ENCODE measurements at places on chromosomes 3 and 15.

DNA sequence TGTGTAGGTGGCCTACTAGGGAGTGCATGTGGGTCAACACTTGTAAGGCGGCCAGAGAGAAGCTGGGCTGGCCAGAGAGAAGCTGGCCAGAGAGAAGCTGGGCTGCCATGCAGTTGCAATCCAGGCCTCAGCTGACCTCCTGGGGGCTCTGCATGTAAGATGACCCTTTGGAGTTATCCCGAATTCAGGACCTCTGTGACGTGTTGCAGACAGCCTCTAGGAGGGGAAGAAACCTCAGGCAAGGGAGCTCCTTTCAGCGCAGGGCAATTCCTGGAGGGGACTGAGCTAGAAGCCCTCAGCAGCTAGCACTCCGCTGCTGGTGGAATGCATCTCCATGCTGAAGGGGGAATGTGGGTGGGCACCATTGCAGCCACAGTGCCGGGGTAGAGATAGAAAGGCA lies 15.8 kb upstream of the KBTBD12 start:
- DNase-seq, result no peak

DNA sequence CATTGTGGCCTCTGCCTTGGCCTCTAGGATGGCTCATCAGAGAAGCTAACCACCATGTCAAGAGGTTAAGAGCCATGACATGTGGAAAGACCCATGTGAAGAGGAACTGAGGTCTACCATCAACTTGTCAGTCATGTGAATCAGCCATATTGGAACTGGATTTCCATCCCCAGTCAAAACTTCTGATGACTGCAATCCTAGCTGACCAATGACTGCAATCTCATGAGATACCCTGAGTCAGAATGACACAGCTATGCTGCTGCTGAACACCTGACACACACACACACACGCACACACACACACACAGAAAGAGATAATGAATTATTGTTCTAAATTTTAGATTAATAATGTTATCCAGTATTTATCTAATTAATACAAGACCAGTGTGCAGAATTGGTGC lies 337.5 kb upstream of the LMCD1 start:
- DNase-seq, result no peak

- DNase-seq, result no peak
These were observed 310.5 kb upstream of the THBS1 start for GRCh38 chr15:39270221-39270855.

DNA sequence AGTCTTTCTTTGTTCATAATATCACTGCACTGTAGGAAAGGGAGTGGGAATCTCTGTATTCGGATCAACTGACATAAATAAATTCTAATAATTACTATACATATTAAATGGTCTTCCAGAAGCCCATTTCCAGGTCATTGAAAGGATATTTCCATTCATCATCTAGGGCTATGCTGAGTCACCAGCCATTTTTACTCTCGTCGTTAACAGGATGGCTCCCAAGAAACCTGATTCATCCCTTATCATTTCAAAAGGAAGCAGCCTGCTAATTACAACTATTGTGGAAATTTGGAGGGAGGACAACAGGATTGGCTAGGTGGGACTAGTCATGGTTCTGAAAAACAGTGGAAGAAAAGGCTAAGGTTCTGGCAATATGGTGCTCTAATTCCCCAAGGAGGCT lies 13.6 kb downstream of the GMNC start:
- no peak for DNase-seq

DNA sequence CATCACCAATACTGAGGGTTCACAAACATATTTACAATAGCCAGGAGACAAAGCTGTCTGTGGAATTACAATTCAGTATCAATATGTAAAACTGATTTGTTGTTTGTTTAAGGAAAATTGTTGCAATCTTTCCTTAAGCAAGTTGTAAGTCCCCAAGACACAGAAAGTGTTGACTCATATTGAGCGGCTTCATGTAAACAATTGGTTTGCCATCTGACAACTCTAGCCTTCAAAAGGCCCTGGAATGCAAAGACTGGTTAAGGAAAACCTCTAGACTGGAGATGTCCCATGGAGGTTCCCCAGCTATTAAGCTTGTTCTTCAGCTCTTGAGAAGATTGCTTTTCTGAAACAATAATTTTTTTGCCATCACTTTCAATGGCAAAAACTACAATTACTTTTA lies 283.7 kb upstream of the PROK2 start:
- DNase-seq, result no peak

- peak; percentile 35 for DNase-seq
These were observed 196.9 kb downstream of the SLCO3A1 start for GRCh38 chr15:92050220-92050898.

- DNase-seq, result peak; percentile 53
These were observed 23.7 kb downstream of the HDC start for GRCh38 chr15:50241684-50242450.

GRCh38 chr15:75177360-75178071 lies 24.2 kb upstream of the C15orf39 start:
- peak; percentile 73 for DNase-seq

- peak; percentile 75 for DNase-seq
These were observed 266.4 kb upstream of the HES1 start for GRCh38 chr3:193869221-193870201.

GRCh38 chr3:46488735-46489361 lies 8.9 kb upstream of the RTP3 start:
- DNase-seq, result peak; percentile 97

DNA sequence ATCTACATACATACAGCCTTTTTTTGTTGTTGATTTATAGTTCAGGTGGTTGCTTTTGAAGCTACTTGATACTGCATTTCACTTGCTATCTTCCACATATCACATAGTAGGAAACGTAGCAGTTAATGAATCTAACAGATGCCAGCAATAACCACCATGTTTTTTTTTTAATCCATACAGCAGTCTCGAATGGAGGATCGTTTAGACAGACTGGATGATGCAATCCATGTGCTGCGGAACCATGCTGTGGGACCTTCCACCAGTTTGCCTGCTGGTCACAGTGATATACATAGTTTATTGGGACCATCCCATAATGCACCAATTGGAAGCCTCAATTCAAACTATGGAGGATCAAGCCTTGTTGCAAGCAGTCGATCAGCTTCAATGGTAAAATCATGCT lies 123.2 kb upstream of the CGNL1 start:
- no peak for DNase-seq

DNA sequence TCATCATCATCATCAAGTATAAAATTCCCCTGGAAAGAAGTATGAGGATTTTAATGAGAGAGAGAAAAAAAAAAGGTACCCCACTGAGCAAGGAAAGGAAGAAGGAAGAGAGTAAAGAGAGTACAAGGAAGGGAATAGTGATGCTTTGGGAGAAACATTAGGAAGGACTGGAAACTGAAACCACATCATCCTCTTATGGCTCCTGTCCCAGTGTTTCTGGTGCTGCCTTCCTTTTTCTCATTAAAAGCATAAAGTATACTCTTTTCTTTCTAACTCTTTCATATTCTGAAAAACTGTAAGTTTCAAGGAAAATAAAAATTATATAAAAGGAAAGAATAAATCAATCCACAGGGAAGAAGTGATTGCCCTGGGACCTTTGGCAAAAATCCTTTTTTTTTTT lies 616.4 kb upstream of the CBLB start:
- DNase-seq, result no peak

- peak; percentile 31 for DNase-seq
These were observed 28.4 kb downstream of the SMAD6 start for GRCh38 chr15:66730168-66731021.

- DNase-seq, result peak; percentile 81
These were observed 144.8 kb upstream of the BHLHE40 start for GRCh38 chr3:4834403-4834866.

GRCh38 chr3:197428952-197429351 lies 126.8 kb downstream of the BDH1 start:
- DNase-seq, result no peak

- no peak for DNase-seq
These were observed 140.5 kb upstream of the CADPS start for GRCh38 chr3:63015614-63016309.

- DNase-seq, result no peak
These were observed 74.8 kb upstream of the BOC start for GRCh38 chr3:113136544-113136943.

- DNase-seq, result peak; percentile 35
These were observed 86.4 kb downstream of the SYNPR start for GRCh38 chr3:63364495-63364894.

- DNase-seq, result peak; percentile 75
These were observed 11.0 kb upstream of the ZNF662 start for GRCh38 chr3:42894698-42895579.

DNA sequence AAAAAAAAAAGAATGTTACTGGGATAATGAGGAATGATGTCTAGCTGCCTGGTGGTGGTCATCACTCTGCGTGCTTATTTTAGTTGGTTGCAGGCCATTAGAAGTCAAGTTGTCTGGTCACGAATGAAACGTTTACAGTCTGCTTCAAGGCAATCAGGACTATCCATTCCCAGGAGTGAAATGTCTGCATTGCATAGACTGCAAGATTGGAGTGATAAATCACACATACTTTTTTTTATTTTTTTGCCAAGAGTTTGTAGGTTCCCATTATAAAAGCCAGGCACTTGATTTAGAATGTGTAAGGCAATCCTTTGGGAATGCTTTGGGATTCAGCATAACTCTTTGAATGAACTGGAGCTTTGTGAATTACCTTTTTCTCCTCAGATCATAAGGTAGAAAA lies 132.3 kb downstream of the STAC start:
- no peak for DNase-seq

DNA sequence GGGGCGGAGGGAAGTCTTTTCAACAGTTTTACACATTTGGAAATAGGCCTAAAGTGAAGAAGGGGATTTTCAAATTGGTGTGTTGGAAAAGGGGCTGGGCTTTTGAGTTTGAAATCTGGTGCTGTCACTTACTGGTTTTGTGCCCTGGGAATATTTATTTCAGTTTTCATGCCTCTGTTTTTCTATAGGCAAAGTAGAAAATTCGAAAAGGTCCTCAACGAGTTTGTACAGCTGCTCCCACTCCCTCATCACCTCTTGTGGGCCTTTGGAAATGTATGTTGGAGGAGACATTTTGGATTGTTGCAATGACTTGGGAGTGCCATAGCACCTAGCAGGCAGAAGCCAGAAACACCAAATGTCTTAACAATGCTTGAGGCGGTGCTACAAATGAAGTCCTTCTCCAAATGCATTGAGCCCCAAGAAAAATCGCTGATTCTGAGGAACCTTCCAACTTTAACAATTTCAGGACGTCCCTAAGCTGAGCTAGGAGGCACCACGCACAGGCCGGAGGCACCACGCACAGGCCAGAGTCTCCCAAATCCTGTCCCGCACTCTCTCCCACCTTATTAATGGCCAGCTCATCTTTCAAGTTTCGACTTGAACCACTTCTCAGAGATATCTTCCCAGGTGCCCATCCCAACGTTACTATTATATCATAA lies 639 bp upstream of the POLR2M start:
- no peak for DNase-seq

DNA sequence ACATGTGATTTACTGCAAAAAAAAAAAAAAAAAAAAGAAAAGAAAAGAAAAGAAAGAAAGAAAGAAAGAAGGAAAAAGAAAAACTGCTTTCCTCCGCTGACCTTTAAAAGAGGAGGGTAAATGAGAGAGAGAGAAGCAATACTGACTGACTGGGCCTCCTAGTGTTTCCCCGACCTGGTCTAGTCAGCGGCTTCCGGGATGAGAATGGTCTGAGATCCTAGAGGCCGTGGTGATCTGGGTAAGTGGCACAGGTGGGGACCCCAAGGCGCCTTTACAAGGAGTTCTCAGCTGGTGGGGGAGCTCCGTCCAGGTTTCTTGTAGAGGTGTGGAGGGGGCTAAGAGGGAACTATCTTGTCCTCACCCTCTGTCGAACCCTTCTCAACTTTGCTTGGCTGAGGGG lies 223.1 kb downstream of the MEIS2 start:
- DNase-seq, result no peak

DNA sequence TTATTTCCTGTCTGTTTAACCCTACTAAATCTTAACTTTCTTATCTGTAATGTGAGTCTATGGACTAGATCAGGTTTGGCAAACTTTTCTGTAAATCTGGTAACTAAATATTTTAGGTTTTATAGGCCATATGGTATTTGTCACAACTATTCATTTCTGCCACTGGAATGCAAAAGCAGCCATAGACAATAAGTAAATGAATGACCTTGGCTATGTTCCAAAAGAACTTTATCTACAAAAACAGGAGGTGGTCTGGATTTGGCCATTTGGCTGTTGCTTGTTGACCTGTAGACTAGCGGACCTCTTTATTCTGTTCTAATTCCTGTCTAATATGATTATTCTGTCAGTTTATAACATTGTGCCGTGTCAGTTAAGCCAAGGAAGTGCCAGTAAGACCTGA lies 314.2 kb downstream of the LPP start:
- peak; percentile 8 for DNase-seq

GRCh38 chr15:67094001-67094826 lies 28.8 kb downstream of the SMAD3 start:
- no peak for DNase-seq

- DNase-seq, result no peak
These were observed 38.5 kb downstream of the HPS3 start for GRCh38 chr3:149167898-149168297.

GRCh38 chr15:101018450-101018849 lies 99.3 kb downstream of the LRRK1 start:
- DNase-seq, result no peak

- no peak for DNase-seq
These were observed 34.7 kb downstream of the IGF2BP2 start for GRCh38 chr3:185789891-185790830.

GRCh38 chr15:69305933-69306568 lies 7.3 kb downstream of the PAQR5 start:
- no peak for DNase-seq

GRCh38 chr3:128412180-128413002 lies 54.3 kb downstream of the DNAJB8 start:
- DNase-seq, result no peak

- DNase-seq, result peak; percentile 79
These were observed 300.4 kb upstream of the STT3B start for GRCh38 chr3:31232055-31233025.

GRCh38 chr3:32321095-32321790 lies 70.4 kb upstream of the CMTM7 start:
- DNase-seq, result peak; percentile 20
